Pancreas (tissue), 10 donors: ENCODE measurements at places on chromosomes 1 and 21. TPM values are rescaled to one million over a fixed set of nuclear protein-coding genes. Genes with fewer than 3 reads are reported as not detected.
A peak's percentile ranks its signal among the peaks of the same experiment; 100 is the strongest.

DNA sequence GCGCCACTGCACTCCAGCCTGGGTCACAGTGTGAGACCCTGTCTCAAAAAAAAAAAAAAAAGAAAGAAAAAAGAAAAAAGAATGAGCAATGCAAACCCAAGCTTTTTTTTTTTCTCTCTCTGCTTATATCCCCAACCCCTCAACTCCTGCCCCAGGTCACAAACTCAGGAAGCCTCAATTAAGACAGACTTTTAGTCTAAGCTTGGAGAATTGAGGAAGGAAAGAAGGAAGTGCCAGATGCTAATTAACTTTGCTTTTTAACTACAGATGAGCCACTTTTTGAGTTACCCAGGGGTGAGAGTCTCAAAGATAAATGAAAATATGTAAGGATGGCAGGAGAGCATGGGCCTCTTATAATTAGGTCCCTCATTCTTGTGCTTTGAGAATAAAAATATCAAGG lies 33.3 kb downstream of the PIK3CD start:
- DNase-seq = no peak
- H3K4me3 ChIP-seq = no peak overlapping the region
- H3K27ac ChIP-seq = no peak overlapping the region
- H3K36me3 ChIP-seq = no peaks in the 10 kb centered on the region

- H3K27ac ChIP-seq = no peak overlapping the region
- DNase-seq = no peak
- no peaks in the 10 kb centered on the region for H3K4me1 ChIP-seq
- no peaks in the 10 kb centered on the region for H3K27me3 ChIP-seq
Observed at GRCh38 chr1:71364236-71364635, 283.4 kb upstream of the ZRANB2 start.

- H3K27me3 ChIP-seq = no peaks in the 10 kb centered on the region
- H3K4me3 ChIP-seq = no peak overlapping the region
- no peaks in the 10 kb centered on the region for H3K4me1 ChIP-seq
- no peak overlapping the region for H3K27ac ChIP-seq
- no peak for DNase-seq
Observed at GRCh38 chr1:100299521-100300222, 33.7 kb downstream of the RTCA start.

- no peaks in the 10 kb centered on the region for H3K27me3 ChIP-seq
- no peaks in the 10 kb centered on the region for H3K36me3 ChIP-seq
- H3K4me3 ChIP-seq = no peak overlapping the region
- no peak for DNase-seq
- no peaks in the 10 kb centered on the region for H3K4me1 ChIP-seq
Observed at GRCh38 chr21:25496825-25497482, 110.3 kb downstream of the MRPL39 start.

- H3K27me3 ChIP-seq = no peaks in the 10 kb centered on the region
- H3K36me3 ChIP-seq = no peaks in the 10 kb centered on the region
- H3K4me1 ChIP-seq = no peaks in the 10 kb centered on the region
- no peak overlapping the region for H3K4me3 ChIP-seq
Observed at GRCh38 chr1:176049582-176049981, 157.5 kb downstream of the COP1 start.

- no peaks in the 10 kb centered on the region for H3K36me3 ChIP-seq
- peaks cover 18% of the 10 kb centered on the region for H3K4me1 ChIP-seq
- H3K4me3 ChIP-seq = no peak overlapping the region
Observed at GRCh38 chr1:28326515-28326914, 2.3 kb upstream of the MED18 start.

DNA sequence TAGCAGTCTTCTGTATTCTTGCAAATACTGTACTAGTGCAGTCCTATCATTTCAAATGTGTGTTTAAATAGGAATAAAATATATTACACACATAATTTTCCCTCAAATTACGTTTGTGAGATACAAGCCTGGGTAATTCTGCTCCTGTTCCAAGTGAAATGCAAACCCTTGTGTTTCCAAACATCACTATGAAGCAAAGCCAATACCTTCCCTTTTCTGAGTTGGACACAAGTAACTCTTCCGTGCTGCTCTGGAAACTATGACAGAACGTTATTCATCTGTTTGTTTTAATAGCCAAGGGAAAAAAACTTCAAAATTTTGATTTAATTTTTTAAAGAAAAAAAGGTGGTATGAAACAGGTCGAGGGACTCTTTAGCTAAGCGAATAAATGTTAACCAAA lies 73.7 kb upstream of the UBE2U start:
- H3K4me3 ChIP-seq = no peak overlapping the region
- H3K27ac ChIP-seq = no peak overlapping the region
- H3K36me3 ChIP-seq = no peaks in the 10 kb centered on the region
- H3K27me3 ChIP-seq = no peaks in the 10 kb centered on the region
- DNase-seq = no peak

- no peak overlapping the region for H3K4me3 ChIP-seq
- no peak for DNase-seq
- no peaks in the 10 kb centered on the region for H3K27me3 ChIP-seq
- H3K4me1 ChIP-seq = no peaks in the 10 kb centered on the region
Observed at GRCh38 chr1:57162607-57163261, 196.9 kb upstream of the C8B start.

GRCh38 chr1:67465375-67465774 lies 35.2 kb upstream of the SERBP1 start:
- no peak overlapping the region for H3K4me3 ChIP-seq
- H3K36me3 ChIP-seq = no peaks in the 10 kb centered on the region
- no peaks in the 10 kb centered on the region for H3K27me3 ChIP-seq
- H3K4me1 ChIP-seq = no peaks in the 10 kb centered on the region
- H3K27ac ChIP-seq = no peak overlapping the region

DNA sequence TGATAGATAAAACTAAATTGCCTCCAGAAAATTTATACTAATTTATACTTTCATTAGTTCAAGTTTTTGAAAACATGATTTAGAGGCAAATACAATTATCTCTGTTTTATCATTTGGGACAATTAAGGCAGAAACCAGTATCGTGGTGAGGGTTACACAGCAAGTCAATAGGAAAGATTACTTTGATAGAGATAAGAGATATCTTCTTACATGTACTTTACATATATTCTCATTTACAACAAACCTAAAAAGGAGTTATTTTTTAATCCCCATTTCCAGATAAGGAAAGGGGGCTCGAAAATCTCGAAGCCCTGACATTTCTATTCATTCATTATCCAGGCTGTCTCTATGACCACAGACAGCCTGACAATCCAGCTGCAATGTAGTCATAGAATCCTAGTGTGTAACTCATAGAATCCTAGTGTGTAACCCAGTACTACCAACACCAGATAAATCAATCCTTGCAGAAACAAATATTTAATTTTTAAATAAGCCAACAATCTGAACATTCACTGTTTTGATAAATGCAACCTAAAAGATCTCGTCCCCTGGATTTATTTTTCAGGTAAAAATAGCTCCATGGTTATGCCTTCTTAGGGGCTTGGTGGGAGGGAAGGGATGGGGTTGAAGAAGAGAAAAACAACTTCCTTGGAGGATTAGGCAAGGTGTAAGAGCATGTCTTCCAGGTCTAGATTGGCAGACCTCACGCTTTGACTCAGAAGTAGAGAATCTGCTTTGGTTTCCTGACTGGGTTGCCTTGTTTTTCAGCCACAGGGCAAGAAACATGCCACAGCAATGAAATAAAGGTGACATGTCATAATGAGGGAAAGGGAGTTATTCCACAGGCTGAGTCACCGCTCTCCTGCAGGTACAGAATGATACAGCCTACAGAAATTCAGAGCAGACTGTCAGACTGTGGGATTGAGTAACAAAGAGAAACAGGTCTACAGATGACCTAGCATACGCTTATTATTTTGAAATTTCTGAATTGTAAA lies 45.6 kb downstream of the IRF2BP2 start:
- DNase-seq = peak; percentile 36
- no peaks in the 10 kb centered on the region for H3K36me3 ChIP-seq
- H3K4me1 ChIP-seq = no peaks in the 10 kb centered on the region
- no peak overlapping the region for H3K4me3 ChIP-seq
- no peak overlapping the region for H3K27ac ChIP-seq

Gene LYPD8
- not detected for total RNA-seq

Gene AMIGO1
- 4.4 TPM for total RNA-seq

DNA sequence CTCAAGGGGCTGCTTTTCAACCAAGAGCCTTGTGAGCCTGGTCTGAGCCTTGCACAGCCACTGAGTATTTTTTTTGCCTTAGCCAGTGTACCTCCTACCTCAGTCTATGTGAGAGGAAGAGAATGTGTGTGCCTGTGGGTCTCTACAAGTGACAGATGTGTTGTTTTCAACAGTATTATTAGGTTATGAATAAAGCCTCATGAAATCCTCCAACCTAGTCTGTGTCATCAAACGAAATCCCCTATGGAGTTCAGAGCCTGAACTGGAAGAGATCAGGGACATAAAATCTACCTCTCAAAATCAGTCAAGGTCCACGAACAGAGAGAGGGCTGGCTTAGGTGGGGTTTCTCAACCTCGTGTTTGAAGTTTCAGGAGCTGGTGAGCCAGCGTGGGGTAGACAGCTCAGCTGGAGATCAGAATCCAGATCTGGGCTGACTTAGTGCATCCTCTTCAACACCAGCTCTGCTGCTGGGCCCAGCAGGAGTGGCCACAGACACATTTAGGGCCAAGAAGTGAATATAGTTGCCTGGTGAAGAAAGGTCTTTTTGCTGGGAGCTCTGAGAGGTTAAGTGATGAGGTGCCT lies 8.2 kb downstream of the XKR8 start:
- H3K4me1 ChIP-seq = no peaks in the 10 kb centered on the region
- no peaks in the 10 kb centered on the region for H3K27me3 ChIP-seq
- no peak overlapping the region for H3K27ac ChIP-seq
- H3K4me3 ChIP-seq = no peak overlapping the region
- H3K36me3 ChIP-seq = peaks cover 9% of the 10 kb centered on the region
- no peak for DNase-seq

GRCh38 chr1:32684167-32684811 lies 18.3 kb downstream of the SYNC start:
- no peaks in the 10 kb centered on the region for H3K27me3 ChIP-seq
- H3K4me3 ChIP-seq = no peak overlapping the region
- H3K4me1 ChIP-seq = peaks cover 7% of the 10 kb centered on the region
- no peak for DNase-seq

Gene HMCN1
- 1.1 TPM for total RNA-seq

Gene ERVH48-1
- total RNA-seq = 0.08 TPM

Gene RGL1
- 2.8 TPM for total RNA-seq

GRCh38 chr1:110585481-110585880 lies 20.7 kb downstream of the KCNA2 start:
- no peaks in the 10 kb centered on the region for H3K4me1 ChIP-seq
- no peak overlapping the region for H3K4me3 ChIP-seq
- DNase-seq = no peak

Gene NOS1AP
- 1.7 TPM for total RNA-seq

DNA sequence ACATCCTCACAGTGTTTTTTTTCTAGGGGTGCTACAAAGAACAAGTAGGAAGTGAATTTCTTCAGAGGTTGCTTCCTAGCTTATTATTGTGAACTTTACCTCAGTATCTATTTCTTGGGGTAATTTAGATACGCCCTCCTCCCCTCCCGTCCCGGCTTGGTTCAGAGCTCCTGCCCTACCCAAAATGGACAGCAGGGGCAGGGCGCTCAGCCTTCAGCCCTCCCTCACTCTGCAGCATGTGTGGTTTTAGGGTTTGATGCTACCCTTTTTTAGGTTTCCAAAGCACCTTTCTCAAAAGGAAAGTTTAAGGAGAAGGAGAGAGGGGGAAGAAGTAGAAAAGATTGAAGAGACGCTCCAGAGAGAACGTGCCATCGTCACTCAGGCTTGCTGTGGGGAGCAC lies 16.9 kb upstream of the POGK start:
- DNase-seq = no peak
- H3K36me3 ChIP-seq = no peaks in the 10 kb centered on the region
- H3K27me3 ChIP-seq = no peaks in the 10 kb centered on the region
- no peak overlapping the region for H3K27ac ChIP-seq
- no peaks in the 10 kb centered on the region for H3K4me1 ChIP-seq
- H3K4me3 ChIP-seq = no peak overlapping the region

- H3K27ac ChIP-seq = no peak overlapping the region
- H3K4me1 ChIP-seq = no peaks in the 10 kb centered on the region
- H3K4me3 ChIP-seq = no peak overlapping the region
- H3K27me3 ChIP-seq = no peaks in the 10 kb centered on the region
Observed at GRCh38 chr21:24895885-24896734, 711.2 kb downstream of the MRPL39 start.

Gene PRAMEF27
- total RNA-seq = not detected

GRCh38 chr1:25675729-25676476 lies 59.3 kb downstream of the MAN1C1 start:
- H3K27ac ChIP-seq = no peak overlapping the region
- no peaks in the 10 kb centered on the region for H3K36me3 ChIP-seq
- H3K4me3 ChIP-seq = no peak overlapping the region
- no peaks in the 10 kb centered on the region for H3K4me1 ChIP-seq
- DNase-seq = no peak

Gene S100A8
- 5.2 TPM for total RNA-seq

Gene KRTAP10-11
- not detected for total RNA-seq

GRCh38 chr1:204370176-204370575 lies 10.4 kb upstream of the PLEKHA6 start:
- no peak overlapping the region for H3K27ac ChIP-seq
- H3K4me3 ChIP-seq = no peak overlapping the region
- no peak for DNase-seq
- no peaks in the 10 kb centered on the region for H3K4me1 ChIP-seq
- no peaks in the 10 kb centered on the region for H3K36me3 ChIP-seq
- no peaks in the 10 kb centered on the region for H3K27me3 ChIP-seq

- no peaks in the 10 kb centered on the region for H3K4me1 ChIP-seq
- no peak overlapping the region for H3K27ac ChIP-seq
- no peak overlapping the region for H3K4me3 ChIP-seq
- no peak for DNase-seq
- H3K27me3 ChIP-seq = no peaks in the 10 kb centered on the region
Observed at GRCh38 chr1:50300297-50300696, 122.9 kb downstream of the DMRTA2 start.

Gene PIGP
- 18.0 TPM for total RNA-seq

DNA sequence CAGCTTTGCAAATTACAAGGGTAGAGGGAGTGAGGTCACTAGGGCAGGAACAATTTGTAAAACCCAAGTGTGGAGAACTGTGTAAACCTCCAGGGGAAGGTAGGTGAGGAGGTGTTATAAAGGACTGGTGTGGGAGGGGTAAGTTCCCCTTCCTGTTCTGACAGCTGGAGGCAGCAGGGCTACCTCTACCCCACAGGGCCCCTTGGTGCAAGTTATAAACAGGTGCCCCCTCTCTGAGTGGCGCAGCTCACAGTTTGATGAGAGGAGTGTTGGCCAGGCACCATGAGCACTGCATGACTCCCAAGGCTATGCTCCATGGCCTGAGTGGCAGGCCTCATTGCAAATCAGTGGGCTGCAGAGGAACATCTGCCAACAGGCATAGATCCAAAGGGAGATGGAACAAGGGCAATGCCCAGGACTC lies 41.0 kb downstream of the MFSD2A start:
- no peak overlapping the region for H3K27ac ChIP-seq
- no peaks in the 10 kb centered on the region for H3K4me1 ChIP-seq
- no peaks in the 10 kb centered on the region for H3K36me3 ChIP-seq
- DNase-seq = no peak

Gene PPT1
- 37.8 TPM for total RNA-seq

- DNase-seq = no peak
- peaks cover 4% of the 10 kb centered on the region for H3K4me1 ChIP-seq
- no peaks in the 10 kb centered on the region for H3K36me3 ChIP-seq
- H3K4me3 ChIP-seq = no peak overlapping the region
Observed at GRCh38 chr1:178020968-178021640, 51.2 kb upstream of the SEC16B start.

Gene OVAAL
- total RNA-seq = not detected
